ENCODE measurements at places on chromosomes 4 and X.

GRCh38 chrX:15437724-15438123 lies 53.5 kb upstream of the VEGFD start:
- DNase-seq, result no peak

DNA sequence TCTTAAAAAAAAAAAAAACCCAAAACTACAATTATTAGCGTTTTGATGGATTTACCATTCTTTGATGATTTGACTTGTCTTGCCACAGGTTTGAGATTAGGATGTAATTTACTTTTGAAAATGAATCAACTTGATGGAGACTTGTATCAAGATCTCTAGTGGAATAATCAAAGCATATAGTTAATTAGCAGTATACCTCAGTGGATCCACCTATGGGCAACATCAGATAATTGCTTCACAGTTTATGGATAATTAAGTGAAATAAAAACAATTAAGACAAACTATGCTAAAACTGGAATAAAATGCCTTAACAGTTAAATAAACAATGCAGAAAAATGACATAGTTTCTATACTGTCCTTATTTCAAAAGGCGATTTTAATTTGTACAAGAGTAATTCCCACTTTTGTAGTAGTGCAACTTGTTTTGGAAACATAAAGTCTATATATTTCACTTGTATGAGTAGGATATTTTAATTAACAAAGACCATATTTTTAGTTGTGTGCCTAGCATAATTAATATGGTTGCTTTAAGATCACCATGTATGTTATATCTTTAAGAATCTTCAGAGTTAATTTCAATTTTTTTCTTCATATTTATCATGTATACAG lies 4.2 kb downstream of the CPEB2 start:
- DNase-seq, result no peak

DNA sequence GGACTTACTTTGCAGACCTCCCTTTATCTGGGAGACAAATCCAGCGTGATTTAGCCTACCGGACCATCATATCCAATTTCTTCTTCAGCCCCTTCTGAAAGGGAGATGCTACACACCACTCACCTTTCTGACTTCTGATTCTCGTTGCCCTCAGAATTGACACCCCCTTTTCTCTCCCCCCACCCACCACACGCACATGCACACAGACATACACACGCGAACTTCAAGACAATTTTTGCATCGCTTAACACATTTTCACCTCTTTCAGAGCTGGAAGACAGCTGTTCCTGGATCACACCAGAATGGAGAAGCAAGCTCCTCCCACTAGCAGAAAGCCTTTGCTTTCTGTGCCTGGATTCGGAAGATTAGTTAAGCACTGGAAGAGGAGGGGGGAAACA lies 1.0 kb upstream of the SNCA start:
- DNase-seq, result no peak

- no peak for DNase-seq
Observed at GRCh38 chr4:99518601-99519295, 7.9 kb downstream of the C4orf17 start.

- DNase-seq, result no peak
Observed at GRCh38 chr4:55517526-55518229, 29.0 kb downstream of the CLOCK start.

DNA sequence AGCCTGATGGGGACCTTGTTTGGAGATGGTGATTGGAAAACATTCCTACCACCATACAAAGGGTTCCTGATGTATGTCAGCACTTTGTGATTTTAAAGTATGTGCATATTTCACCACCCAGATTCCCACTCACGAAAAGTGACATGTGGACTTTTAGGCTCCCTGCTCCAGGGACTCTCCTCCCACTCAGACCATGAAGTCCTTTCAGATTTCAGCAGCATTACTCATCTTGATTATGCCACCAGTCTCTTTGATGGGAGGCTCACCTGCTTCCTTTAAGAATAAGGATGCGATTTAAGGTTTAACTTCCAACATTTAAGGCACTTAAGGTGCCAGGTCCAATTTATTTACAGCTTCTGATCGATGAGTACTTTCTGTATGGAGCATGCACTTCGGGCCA lies 204.4 kb downstream of the PPARGC1A start:
- DNase-seq, result no peak

- DNase-seq, result no peak
Observed at GRCh38 chr4:128379860-128380259, 92.2 kb upstream of the PGRMC2 start.

DNA sequence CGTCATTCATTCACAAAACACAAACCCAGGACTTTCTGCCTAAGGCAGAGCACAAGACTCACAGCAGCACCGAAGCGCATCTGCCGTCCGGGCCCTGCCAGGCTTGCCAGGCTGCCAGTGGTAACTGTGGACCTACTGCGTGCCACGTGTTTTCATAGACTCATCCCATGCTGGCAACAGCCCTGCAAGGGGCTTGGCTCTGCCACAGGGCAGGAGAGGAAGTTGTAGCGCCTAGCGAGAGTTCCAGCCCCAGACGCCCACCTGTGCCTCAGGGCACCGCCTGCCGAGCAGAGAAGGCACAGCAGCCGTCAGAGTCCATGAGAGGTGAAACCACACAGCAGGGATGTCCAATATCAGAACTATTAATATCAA lies 18.9 kb upstream of the MRFAP1 start:
- no peak for DNase-seq

- no peak for DNase-seq
Observed at GRCh38 chr4:127000110-127000509, 632.6 kb upstream of the INTU start.

GRCh38 chrX:14963447-14964236 lies 90.4 kb downstream of the MOSPD2 start:
- DNase-seq, result no peak

DNA sequence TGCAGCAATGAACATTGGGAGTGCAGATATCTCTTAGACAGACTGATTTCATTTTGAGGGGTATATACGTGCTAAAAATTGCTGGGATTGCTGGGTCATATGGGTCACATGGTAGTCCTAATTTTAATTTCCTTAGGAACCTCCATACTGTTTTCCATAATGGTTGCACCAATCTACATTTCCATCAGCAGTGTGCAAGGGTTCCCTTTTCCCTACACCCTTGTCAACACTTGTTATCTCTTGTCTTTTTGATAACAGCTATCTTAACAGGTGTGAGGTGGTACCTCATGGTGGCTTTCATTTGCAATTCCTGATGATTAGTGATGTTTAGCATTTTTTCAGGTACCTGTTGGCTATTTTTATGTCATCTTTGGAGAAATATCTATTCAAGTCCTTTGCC lies 57.0 kb downstream of the GPC3 start:
- DNase-seq, result no peak

DNA sequence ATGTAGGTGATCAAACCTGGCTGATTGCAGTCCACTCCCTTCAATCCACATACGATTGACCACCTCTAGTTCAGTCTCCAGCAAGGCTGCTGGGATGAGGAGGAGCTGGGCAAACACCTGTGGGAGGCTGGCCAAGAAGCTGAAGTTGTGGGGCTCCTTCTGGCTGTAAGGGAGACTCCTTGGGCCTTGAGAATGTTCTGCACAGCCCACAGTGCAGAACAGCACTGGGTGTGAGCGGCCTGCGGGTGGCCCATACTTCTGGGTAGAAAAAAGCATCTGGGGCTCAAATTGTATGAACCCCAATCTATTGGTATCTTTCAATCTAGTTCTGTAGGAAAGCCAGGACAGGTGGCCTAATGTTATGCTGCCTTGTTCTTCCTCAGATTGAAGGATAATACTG lies 1608.8 kb upstream of the PCDH10 start:
- DNase-seq, result no peak

GRCh38 chr4:98493296-98493695 lies 165.1 kb downstream of the TSPAN5 start:
- DNase-seq, result no peak

- DNase-seq, result no peak
Observed at GRCh38 chr4:4396628-4397440, 9.9 kb downstream of the NSG1 start.

DNA sequence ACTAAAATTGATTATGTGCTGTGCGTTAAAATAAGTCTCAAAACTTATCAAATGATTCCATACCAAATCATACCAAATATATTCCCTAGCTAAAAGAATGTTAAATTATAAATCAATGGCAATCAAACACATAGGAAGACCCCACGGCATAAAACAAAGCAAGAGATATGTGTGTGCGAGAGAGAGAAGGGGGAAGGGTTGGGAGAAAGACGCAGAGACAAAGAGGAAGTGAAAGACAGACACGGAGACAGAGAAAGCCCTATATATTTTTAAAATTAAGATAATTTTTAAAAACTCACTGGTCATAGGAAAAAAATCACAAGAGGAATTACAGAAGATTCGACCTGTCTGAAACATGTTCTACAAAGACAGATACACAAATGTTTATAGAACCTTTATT lies 371.4 kb downstream of the NLGN4X start:
- DNase-seq, result no peak

DNA sequence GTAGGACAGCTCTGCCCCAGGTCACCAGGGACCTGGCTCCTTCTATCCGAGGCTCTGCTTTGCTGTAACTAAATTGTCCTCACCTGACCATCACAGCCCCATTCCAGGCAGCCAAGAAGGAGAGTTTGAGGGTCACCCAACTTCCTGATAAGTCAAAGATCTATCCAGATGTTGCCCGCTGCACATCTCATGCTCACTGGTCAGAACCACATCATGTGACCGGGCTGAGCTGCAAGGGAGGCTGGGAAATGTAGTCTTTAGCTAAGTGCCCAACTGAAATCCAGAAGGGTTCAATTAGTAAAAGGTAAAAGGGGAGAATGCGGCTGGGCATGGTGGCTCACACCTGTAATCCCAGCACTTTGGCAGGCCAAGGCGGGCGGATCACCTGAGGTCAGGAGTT lies 18.4 kb downstream of the HMX1 start:
- no peak for DNase-seq

DNA sequence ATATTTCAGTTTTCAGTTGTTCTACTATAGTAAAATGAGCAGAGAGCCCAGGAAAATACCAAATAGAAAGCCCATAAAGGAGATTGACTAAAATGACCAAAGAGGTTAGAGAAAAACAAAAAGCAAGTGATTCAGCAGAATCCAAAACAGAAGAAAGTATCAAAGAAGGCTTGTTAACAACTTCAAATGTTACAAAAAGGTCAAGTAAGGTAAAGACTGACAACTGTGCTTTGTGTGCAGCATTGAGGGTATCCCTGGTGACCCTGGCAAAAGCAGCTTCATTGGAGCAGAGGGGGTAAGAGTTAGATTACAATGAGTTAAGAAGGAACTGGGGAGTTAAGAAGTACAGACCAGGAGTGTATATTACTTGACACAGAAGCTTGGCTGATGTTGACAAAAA lies 317.9 kb downstream of the OPHN1 start:
- no peak for DNase-seq

DNA sequence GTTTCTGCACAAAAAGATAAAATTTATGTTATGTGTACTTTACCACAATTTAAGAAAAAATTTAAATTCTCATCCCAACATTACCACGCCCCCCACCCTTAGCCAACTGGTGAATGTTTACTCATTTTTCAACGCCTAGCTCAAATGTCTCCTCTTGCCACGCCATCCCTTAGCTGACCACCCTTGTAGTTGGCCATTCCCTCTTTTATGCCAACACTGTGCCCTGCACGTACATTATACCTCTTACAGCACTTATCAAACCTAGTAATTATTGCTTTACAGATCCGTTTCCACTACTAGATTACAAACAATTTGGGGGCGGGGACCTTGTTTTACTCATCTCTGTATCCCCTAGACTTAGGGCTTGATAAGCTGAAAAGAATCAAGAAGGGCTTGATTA lies 644 bp downstream of the ERCC6L start:
- no peak for DNase-seq

DNA sequence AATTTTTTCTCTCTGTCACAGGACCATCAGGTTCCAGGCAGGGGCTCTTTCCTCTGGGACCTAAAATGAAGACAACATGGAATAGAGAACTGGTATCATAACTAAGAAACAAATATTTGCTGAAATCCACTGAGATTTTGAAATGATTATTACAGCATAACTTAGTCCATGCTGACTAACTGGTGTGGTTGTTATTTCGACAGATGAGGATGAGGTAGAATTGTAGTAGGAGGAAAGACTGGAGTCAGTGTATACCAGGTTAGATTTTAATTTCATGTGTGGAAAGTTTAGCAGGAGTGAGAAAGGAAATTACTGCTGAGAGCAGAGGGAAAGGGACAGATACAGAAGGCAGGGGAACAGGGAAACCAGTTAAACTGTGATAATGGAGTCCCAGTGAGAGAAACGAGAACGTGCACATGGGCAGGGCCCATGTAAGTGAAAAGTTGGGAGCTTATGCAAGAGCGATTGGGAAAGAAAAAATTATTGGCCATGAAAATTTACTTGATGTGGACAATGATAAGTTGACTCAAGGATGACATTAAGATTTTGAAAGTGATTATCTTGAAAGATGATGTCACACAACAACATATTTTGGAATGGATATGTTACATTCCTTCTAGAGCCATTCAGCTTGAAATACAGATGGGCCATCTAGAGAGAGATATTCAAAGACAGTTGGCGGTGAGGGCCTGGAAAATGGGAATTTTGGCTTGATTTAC lies 98.7 kb upstream of the DDIT4L start:
- no peak for DNase-seq

GRCh38 chrX:41384051-41384705 lies 50.2 kb downstream of the DDX3X start:
- peak; percentile 62 for DNase-seq

DNA sequence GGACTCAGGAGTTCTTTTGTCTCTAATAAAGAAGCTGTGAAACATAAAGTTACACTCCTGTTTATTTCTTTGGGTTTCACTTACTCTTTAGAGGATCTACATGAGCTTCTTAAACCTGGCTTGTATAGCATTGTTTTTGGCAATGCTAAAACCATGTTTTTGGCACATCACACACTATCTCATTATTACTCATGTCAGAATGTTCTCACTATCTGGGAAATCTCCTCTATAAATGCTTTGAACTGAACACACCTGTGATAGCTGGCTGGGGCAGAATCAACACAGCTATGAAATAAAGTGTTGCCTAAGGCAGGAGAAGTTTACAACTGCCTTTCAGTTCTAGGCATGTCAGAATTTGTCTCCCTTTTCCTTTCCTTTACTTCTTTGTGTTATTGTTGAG lies 52.6 kb downstream of the SULT1B1 start:
- no peak for DNase-seq

DNA sequence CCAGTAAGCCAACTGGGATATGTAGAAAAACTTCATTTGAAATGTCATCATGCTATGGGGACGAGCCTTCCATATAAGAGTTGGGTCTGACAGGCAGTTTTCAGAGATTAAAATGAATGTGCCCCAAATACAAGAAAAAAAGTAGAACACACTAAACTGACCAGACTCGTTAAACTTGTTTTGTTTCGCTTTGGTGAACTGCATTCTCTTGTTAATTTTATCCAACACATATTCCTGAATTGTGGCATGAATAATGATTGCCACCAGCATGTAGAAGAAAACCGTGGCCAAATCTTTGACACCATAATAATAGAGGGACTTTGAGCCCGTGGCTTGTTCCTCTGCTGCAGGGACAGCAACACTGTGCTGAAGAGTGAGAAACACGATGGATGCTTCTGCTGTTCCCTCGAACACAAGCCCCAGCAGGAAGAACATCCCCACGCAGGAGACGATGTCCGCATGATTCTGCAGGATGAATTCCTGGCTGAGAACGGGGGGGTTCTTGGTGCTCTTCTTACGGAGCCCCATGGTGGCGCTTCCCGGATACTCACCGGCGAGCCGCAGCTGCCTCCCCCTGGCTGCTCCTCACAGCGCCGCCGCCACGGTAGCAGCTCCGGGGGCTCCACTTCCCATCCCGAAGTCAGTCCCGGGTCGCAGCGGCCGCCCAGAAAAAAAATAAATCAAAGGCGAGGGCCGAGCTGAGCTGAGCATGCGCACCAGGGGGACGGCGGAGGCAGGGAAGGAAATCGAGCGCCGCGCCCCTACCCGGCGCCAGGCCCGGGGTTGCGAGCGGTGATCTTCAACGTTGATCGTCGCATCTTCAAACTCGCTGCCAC lies at the start of gene TRAM1L1:
TSS of gene TRAM1L1 (minus strand) at position 711 of the 836 bp plus-strand sequence. CDS start at position 528, 183 bp downstream.
- DNase-seq, result no peak

GRCh38 chrX:10628906-10629305 lies 8.5 kb upstream of the MID1 start:
- no peak for DNase-seq
